ENCODE measurements at places on chromosomes 3 and 15.

DNA sequence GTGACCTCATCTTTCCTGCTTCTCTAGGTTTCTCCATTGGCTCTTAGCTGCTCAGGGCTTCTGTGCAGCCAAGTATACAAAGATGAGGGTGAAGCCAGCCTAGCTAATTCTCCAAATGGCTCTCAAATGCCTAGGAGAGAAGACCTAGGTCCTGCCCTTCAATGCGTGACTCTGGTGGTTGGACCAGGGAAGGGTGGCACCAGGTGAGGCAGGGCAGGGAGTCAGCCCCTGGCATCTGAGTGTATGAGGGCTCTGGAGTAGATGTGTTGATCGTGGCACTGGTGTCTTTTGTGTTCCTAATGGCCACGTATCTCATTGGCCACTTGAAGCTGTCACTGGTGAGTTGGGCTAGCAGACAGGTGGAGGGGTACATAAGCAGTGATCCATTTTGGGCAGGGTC, 59.8 kb downstream of the PDIA5 start:
- DNase-seq, result no peak

GRCh38 chr3:33315826-33316225, 38.6 kb downstream of the FBXL2 start:
- peak; percentile 97 for DNase-seq

- no peak for DNase-seq
Measured at GRCh38 chr3:123068601-123069381, 2.0 kb downstream of the PDIA5 start.

- no peak for DNase-seq
Measured at GRCh38 chr3:172354931-172355499, 93.2 kb downstream of the GHSR start.

- DNase-seq, result peak; percentile 20
Measured at GRCh38 chr15:68578980-68579935, at the start of gene CORO2B. CORO2B (plus strand) TSS chr15:68578993; CDS start chr15:68579263, 270 bp downstream.

- no peak for DNase-seq
Measured at GRCh38 chr3:154979331-154979730, 100.8 kb upstream of the MME start.

DNA sequence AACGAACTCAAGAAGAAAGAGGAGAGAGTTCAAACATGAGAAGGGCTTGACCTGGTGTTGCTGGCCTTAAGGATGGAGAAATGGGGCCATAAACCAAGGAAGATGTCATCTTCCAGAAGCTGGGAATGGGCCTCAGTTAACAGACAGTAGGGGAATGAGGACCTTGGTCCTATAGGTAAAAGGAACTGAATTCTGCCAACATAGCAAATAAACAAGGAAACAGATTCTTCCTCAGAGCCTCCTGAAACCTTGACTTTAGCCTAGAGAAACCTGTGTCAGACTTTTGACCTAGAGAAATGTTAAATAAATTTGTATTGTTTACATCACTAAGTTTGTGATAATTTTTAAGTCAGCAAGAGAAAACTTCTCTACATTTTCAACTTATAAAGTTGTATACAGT, 336.8 kb downstream of the PLCL2 start:
- no peak for DNase-seq

- DNase-seq, result peak; percentile 9
Measured at GRCh38 chr3:186413615-186414415, 51.8 kb upstream of the DGKG start.

DNA sequence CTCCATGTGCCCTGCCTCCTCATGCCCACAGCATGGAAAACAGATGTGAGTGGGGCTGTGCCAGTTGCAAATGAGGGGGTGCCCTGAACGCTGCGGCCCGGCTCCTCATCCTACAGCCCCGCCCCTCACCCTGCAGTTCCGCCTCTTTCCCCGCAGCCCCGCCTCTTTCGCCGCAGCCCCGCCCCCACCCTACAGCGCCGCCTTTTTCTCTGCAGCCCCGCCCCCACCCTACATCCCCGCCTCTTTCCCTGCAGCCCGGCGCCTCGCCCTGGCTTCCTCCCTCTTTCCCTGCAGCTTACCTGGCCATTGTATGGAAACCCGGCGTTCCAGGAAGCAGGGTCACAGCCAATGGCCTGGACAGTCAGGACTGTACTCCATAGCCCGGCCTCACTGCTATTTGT, 284.9 kb downstream of the TLE3 start:
- DNase-seq, result peak; percentile 3

- peak; percentile 13 for DNase-seq
Measured at GRCh38 chr15:67307156-67307555, 52.6 kb downstream of the IQCH start.

DNA sequence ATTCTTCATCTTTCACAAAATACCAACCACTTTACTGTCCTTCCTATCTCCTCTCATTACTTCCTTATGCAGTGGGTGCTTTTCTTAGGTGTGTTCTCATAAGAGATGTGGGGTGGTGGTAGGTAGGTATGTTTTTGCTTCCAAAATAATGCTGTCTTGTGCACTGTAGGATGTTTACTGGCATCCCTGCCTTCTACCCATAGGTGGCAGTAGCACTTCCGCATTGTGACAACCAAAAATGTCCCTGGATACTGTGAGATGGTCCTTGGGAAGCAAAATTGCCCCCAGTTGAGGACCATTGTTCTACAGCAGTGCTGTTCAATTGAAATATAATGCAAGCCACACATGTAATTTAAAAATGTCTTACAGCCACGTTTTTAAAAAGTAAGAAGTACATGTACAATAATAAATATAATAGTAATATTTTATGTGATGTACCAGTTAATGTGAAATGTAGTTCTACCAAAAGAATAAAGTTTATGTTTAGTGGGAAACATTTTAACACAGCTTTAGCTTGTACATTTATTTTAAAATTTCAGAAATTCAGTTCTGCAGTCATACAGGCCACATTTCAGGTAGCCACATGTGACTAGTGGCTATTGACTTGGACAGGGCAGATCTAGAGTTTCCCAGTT, 75.2 kb downstream of the NEO1 start:
- DNase-seq, result peak; percentile 34

- DNase-seq, result no peak
Measured at GRCh38 chr15:25403771-25404170, 35.1 kb downstream of the UBE3A start.

- DNase-seq, result no peak
Measured at GRCh38 chr3:193857996-193858395, 265.0 kb downstream of the OPA1 start.

- no peak for DNase-seq
Measured at GRCh38 chr15:84003791-84004503, 231.6 kb upstream of the GOLGA6L4 start.

GRCh38 chr3:13277196-13277813, 142.8 kb downstream of the NUP210 start:
- DNase-seq, result no peak

- no peak for DNase-seq
Measured at GRCh38 chr15:51335087-51335486, 3.3 kb downstream of the CYP19A1 start.

DNA sequence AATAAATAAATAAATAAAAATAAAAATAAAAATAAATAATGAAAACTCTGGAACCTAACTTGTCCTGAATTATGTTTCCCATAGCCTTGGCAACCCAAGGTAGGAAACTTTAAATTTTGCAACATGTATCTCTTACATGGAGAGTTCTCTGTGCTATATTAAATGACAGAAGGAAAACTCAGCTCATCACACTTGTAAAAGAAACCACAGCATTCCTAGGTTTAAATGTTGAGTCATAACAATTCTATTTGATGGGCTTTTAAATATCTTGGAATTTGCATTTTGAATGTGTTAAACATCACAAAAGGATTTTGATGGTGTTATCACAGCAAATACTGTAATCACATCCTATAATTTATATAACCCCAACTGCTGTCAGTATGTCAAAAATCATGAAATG, 144.2 kb downstream of the LRTM1 start:
- DNase-seq, result no peak

- no peak for DNase-seq
Measured at GRCh38 chr3:40615110-40615915, 90.6 kb downstream of the ZNF621 start.

DNA sequence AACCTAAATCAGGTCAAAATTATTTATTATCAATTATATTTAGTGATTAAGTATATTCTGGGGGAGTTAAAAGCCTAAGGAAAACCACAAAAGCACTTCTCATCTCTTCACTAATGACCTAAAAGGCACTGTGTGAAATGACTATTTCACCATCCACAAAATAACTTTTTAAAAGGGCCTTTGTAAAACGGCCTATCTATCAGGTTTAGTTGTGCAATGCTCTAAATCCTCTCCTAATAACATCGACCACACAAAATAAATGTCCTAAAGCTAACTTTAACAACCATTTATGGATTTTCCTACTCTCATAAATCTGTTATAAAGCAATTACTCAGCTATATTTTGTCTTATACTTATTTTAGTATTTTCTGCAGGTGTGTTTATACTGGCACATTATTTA, 1066.3 kb downstream of the ROBO1 start:
- DNase-seq, result no peak

DNA sequence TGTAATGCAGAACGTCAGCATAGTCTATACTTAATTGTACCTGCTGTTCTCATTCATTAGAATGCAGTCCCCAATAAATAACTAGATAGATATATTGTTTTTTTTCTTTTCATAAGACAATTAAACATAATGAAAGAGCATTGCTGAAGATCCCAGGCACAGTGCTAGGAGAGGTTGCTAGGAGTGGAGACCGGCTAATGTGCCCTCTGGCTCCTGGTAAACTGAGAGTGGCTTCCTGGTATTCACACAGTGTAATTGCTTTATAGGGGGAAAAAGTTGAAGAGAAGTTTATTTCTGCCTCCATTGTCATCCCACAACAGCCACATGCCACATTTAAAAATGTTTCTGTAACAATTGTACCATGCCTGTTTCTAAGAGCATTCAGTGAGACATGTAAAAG, 135.6 kb downstream of the MAP2K5 start:
- DNase-seq, result no peak

DNA sequence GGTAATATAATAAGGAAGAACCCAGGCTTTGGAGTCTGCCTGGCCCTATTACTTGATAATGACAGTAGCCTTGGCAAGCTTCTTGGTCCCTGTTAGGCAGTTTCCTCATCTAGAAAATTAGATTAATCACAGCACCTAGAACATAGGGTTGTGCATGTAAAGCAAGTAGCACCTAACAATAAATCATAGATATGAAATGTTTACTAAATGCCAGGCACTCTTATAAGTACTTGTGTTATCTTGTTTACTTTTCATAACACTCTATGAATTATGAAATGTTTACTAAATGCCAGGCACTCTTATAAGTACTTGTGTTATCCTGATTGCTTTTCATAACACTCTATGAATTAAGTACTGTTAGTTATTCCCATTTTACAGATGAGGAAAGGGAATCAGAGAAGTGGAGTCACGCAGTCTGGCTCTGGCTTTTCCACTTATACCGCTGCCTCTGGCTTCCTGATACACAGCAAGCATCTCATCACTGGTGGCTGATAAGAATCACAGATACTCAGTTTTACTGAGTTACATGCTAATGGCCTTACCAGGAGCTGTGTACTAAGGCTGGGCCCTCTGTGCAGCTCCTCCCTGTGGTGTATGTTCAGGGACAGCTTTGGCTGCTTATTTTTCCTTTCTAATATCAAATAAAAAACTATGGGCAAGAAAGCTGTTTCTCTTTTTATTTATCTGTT, 123.4 kb downstream of the FEZF2 start:
- DNase-seq, result no peak

- DNase-seq, result no peak
Measured at GRCh38 chr3:150875548-150875947, 29.7 kb downstream of the MINDY4B start.

DNA sequence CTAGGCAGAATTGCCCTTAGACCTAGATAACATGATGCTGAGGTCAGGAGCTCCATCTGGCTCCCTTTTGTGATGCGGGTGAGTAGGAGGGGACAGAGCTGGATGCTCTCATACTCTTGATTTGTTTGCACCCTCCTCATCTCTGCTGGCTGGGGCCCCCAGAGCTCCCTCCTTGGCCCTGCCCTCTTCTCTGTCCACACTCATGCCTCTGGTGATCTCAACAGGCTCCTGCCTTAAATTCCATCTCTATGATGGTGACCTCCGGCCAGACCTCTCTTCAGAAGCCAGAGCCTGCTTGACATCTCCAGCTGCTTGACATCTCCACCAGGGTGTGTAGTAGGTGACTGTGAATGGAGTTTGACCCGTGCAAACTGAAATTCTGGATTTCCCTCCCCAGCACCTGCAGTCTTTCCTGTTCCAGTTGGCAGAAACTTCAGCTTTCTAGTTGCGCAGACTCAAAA, 4.3 kb upstream of the FGD5 start:
- DNase-seq, result no peak

- no peak for DNase-seq
Measured at GRCh38 chr15:31571676-31572075, 245.0 kb downstream of the KLF13 start.

DNA sequence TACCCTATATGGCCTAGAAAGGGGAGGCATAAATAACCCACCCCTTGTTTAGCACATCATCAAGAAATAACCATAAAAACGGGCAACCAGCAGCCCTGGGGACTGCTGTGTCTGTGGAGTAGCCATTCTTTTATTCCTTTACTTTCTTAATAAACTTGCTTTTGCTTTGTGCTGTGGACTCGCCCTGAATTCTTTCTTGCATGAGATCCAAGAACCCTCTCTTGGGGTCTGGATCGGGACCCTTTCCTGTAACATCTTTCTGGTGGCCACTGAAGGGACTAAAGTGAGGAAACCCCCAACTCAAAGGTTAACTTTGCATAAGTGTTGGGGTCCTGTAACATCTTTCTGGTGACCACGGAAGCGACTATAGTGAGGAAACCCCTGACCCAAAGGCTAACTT, 15.7 kb upstream of the HHATL start:
- DNase-seq, result no peak

GRCh38 chr3:38404286-38404685, 49.4 kb upstream of the ACVR2B start:
- DNase-seq, result no peak

DNA sequence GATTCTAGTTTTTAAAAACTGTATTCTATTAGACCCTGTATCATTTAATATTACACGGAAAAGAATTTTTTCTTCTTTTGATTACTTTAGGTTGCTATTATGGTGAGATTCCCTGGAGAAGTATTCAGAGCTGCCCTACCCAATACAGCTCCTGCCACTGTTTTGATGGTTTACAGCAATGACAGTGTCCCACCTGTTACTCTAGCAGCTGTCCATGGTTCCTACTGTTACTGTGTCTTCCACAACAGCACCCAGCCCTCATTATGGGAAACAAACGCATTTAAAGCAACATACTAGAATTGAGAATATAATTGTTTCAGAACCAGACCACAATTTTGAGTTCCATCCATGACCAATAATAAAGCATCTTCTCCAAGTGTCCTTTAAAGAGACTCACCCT, 450.7 kb downstream of the SHQ1 start:
- no peak for DNase-seq

DNA sequence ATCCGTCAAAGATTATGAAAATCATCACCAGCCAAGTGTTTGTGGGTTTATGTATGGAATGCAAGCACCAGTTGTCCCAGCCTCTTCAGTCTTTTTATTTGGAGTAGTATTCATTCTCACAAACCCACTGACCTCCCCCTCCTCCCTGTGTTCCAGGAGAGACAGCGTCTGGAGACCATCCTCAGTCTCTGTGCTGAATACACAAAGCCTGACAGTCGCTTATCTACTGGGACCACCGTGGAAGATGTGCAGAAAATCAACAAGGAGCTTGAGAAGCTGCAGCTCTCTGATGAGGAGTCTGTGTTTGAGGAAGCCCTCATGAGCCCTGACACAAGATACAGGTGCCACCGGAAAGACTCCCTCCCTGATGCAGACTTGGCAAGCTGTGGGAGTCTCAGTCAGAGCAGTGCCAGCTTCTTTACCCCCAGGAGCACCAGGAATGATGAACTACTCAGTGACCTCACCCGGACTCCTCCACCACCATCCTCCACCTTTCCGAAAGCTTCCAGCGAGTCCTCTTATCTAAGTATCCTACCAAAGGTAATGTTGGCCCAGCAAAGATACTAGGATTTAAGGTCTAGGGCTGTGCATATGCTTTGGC, 54.2 kb downstream of the PHLDB2 start:
- DNase-seq, result no peak
